Left cardiac atrium (tissue), 4 donors: ENCODE measurements at places on chromosomes 3 and 15.
A peak's percentile ranks its signal among the peaks of the same experiment; 100 is the strongest.

DNA sequence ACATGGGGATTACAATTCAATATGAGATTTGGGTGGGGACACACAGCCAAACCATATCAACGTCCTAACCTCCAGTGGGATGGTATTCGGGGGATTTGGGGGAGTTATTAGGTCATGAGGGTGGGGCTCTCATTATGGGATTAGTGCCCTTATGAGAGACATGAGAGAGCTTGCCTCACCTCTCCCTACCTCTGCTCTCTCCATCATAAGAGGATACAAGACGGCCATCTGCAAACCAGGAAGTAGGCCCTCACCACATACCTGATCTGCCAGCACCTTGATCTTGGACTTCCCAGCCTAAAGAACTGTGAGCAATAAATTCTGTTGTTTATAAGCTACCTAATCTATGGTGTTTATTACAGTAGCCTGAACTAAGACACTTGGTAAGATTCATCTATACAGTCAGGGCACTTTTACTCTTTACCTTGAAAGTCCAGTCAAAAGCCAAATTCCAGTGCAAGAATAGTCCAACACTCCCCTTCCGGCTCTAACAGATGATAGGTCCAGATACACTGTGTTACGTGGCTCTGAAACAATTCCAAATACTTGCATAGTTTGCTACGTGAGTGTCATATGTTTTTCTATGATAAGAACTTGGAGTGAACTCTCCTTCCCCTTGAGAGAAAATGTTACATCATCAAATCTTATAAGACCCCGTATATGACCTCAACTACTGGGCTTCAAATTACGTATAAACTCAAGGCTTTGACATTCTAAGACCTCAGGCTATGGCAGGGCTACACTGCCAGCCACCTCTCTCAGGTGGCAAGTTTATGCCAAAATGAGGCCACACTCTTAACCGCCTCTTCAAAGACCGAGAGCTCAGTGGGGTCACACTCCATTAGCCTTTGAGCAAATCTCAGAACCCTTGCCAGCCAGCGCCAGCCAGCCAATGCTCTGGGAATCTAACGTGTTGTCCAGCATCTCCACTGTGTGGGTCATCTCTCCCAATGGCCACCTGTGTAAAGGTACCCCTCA lies 129.9 kb downstream of the XXYLT1 start:
- DNase-seq = no peak

DNA sequence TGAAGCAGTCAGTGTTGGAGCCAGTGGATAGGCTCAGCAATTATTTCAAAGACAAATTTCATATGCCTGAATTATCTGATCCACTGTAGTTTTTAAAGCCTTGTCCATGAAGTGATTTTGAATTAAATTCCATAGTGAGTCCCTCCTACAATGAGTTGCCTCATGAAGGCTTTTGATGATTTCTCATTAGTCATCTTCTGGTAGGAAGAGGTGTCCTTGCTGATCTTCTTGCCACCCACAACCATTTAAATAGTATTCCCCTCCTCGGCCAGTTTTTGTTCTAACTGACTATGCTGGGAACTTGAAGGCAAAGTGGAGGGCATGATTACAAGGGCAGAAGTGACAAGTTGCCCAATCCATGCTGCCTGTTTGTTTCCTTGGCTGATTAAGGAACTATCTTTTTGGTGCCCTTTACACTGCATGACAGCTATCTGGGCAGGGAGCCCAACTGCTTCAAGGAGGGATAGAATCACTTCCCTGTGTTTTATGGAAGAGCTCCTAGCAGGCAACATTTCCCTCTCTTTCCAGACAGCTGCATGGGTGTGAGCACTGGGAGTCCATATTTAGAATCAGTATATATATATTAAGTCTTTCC lies 617.5 kb downstream of the ZPLD1 start:
- peak; percentile 35 for DNase-seq

GRCh38 chr3:125401402-125401801 lies 26.3 kb upstream of the ZNF148 start:
- no peak for DNase-seq

- no peak for DNase-seq
These were observed 17.3 kb downstream of the KPNA1 start for GRCh38 chr3:122497425-122497824.

DNA sequence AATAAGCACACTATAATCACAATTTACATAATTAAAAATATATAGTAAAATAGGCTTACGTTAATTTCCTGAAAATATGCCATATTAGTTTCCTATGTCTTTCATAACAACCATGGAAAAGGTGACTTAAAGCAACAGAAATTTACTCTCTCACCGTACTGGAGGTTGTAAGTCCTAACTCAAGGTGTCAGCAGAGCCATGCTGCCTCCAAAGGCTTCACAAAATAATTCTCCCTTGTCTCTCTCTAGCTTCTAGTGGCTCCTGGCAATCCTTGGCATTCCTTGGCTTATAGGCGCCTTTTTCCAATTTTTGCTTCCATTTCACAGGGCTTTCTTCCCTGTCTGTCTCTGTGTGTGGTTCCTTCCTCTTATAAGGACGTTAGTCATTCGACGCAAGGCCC lies 7.6 kb downstream of the SI start:
- DNase-seq = no peak

GRCh38 chr3:108065096-108065495 lies 25.7 kb downstream of the CD47 start:
- no peak for DNase-seq

DNA sequence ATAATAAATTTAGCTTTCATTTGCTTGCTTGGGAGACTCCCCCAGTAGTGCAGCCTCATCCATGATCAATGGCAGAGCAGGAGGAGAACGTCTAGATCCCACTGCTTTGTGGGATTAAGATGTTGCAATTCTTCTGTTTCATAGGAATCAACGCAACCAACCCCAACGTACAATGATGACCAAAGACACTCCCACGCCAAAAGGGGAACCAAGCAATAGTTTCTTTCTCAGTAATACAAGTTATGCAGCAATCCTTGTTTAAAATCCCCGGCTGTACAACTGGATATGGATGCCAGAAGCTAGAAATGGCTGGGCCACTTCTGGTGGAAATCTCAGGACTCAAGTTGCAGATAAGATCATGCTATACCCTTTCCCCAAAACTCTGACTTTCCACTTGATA lies 411.2 kb downstream of the VPS13C start:
- no peak for DNase-seq

DNA sequence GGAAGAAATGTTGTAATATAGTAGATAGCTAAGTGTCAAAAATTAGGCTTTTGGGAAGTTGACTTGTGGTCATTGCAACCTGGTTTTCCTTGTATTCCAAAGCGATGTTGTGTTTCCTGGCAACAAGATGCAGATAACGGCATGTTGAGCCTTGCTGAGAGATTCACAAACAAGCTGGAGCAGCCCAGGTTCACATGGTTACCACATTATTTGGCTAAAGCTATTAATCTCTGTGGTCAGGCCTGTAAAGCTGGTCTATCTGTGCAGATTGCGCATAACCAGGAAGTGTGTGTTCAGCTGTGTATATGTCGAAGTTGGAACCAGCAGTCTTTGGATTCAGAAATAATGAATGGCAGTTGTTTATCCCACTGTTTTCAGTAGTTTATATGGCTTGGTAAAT lies 6.6 kb downstream of the TIPARP start:
- DNase-seq = peak; percentile 36

DNA sequence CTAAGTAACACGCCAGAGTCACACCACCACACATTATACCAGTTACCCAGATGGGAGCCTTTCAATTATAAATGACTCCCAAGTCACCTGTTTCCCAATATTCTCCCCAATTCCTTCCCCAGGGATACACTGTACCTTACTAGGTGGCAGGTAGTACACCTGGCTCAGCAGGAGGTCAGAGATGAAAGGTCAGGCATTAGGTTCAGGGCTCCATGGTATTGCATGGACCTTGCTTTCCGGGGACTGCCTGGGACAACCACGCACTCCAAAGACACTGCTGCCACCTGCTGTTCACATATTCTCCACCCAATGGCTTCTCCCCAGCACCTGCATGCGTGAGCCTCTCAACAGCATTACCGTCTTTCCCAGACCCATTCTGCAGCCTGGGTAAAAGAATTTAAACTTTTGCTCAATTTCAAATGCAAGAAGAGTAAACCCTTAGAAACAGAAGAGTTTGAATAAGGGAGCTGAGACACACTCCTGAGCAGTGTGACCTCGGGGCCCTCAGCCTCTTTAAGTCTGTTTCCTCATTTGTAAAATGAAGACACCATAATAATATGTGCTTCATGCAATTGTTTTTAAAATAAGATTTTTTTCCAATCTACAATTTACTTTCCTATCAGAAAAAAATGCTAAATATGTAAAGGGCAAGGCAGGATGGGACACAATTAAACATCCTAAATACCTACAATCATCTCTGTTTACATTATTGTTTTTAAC lies 28.0 kb upstream of the LACTB start:
- peak; percentile 78 for DNase-seq

DNA sequence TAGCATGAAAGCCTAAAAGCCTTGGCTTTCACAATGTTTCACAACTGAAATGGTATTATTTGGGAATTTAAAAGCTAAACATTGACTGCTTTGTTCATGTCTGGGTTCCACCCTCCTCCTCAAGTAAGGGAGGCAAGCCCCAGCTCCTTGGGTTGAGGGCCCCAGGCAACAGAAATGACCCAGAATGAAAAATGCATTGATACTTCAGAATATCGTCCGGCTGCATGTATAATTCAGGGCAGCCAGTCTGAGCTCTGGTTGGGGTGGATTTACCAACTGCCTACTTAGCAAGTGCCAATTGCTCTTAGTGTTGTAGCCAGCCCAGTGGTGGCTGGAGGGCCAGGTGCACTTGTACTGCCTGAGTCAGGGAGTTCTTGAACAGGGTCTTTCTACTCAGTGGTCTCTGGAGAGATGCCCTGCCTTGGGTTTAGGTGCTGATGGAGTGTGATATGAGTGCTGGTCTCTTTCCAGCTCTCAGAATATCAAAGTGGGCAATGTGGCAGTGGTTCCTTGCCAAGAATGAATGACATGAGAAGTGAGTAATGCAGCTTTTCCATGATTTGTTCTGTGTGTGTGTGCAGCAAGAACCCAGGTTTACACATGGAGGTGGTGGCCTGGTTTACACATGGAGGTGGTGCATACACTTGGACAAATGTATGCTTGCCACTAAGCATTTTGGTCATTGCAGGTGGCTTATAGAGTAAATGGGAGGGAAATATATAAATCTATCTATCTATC lies 40.9 kb upstream of the ADAMTSL3 start:
- DNase-seq = no peak

DNA sequence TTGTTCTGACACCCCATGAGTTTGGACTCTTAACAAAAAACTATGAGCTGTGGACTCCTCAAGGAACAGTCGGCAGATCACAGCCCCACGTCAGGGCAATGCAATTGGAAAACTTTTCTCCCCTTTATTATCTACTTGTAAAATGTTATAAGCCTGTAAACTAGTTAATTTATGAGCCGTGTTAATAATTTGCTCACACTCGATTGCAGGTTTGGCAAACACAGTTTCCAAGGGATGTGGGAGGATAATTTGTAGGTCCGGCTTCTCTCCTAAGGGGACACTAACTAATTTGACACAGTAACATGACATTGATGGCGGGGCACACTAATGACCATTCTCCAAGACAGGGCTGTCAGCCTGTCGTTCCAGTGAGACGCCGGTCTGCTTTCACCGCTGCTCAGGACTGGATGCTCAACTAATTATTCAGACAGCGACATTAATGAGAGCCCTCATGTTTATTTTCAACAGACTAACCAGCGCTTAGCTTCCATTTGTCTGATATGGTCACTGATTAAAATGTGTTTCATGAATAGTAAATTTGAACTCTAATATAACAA lies 222.1 kb downstream of the FOXP1 start:
- no peak for DNase-seq

- no peak for DNase-seq
These were observed 27.1 kb downstream of the KY start for GRCh38 chr3:134623615-134624245.

DNA sequence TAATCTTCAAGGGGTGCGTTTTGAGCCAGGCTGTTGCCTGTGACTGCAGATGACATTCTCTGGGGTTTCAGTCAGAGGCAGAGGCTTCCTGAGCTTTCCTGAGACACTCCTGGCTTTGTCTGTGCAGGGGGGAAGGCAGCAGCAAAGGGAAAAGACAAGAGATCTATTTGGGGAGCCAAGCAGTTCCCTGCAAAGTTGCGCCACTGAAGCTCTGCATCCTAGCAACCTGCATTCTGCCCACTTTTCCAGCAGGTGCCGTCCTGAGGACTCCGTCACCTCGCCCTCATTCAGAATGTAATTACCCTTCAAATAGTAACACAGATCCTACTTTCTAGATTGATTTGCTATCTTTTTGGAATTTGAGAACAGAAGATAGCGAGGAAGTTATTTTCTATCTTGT lies 1.9 kb upstream of the TMEM158 start:
- DNase-seq = no peak

DNA sequence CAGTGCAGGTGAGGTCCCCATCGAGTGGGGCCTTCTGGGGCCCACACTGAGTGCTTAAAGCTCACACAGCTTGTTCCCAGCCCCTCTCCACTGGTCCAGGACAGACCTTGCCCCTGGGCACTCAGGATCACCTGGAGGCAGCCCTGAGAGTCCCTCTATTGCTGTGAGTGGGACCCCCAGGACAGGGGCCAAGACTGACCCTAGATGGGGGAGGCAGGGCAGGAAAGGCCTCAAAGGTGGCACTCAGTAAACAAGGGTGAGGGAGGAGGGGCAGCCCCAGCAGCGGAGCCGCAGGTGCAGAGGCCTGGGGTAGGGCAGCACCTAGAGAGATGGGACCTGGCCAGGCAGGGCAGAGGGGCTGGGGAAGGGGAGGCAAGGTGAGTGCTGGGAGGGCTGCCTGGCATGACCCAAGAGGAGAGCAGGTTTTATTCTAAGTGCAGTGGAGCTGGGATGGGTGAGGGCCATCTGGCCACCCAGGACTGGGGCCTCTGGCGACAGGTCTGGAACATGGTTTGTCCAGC lies 27.9 kb downstream of the CFAP100 start:
- no peak for DNase-seq

- no peak for DNase-seq
These were observed 30.9 kb downstream of the NRG4 start for GRCh38 chr15:75981149-75981815.

DNA sequence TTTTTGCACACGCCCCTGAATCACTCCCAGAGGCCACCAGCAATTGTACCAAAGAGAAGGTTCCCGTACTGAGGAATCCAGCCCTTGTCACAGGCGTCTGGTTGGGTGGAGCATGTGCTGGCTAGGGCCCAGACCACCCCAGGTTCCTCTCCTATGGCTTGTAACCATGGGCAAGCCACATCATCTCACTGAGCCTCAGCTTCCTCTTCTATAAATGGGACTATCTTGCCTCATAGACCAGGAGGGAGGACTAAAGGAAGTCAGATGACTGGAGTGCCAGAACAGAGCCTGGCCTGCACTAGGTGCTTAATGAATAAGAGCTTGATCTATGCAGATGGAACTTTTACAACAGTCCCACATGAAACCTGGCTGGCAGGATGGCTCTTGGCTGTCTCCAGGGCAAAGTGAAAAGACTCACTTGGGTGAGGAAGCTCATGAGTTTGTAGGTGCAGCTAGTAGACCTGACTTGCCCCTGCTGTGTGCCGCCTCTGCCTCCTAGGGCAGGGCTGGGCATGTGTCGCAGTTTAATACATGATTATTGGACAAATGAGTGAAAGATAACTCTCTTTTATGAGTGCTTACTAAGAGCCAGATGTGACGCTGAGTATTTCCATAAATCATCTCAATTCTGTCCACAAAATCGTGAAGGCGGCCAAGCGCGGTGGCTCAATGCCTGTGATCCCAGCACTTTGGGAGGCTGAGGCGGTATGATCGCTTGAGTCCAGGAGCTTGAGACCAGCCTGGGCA lies 29.3 kb downstream of the CTSH start:
- peak; percentile 53 for DNase-seq
